ENCODE measurements at places on chromosomes 11 and 22.

DNA sequence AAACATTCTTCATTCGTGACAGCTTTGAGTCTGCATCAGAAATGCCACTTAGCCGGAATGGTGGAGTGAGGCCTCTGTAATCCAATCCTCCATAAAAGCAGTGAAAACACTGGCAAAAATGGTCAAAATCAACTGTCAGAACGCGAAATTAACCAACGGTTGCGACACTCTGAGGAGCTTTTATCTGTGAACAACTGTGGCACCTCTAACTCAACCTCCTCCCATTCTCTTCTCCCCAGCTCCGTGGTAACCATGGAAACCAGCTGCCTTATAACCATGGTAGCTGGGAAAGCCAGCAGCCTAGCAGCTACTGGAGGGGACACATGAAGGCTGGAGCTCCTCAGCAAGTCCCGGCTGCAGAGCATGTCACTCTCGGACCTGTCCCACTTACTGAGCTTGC is 20.3 kb downstream of the AP2A2 start:
- DNase-seq: no peak

- no peak for DNase-seq
Observed at GRCh38 chr22:23801238-23801821, 14.6 kb downstream of the SMARCB1 start.

GRCh38 chr11:103499710-103500340 is 390.6 kb downstream of the DYNC2H1 start:
- DNase-seq: no peak

DNA sequence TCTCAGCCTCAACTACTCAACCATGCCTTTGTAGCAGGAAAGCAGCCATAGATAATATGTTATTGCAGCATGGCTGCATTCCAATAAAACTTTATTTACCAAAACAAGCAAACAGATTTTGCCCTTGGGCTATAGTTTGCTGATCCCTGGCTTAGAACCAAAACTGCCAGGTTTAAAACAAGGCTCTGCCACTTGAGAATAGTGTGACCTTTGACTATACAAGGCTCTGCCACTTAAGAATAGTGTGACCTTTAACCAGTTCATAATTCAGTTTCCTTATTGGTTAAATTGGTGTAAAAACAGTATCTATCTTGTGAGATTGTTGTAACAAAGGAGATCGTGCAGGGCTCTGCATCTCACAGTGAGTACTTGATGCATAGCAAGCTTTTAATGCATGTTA is 217.3 kb upstream of the MTNR1B start:
- no peak for DNase-seq

DNA sequence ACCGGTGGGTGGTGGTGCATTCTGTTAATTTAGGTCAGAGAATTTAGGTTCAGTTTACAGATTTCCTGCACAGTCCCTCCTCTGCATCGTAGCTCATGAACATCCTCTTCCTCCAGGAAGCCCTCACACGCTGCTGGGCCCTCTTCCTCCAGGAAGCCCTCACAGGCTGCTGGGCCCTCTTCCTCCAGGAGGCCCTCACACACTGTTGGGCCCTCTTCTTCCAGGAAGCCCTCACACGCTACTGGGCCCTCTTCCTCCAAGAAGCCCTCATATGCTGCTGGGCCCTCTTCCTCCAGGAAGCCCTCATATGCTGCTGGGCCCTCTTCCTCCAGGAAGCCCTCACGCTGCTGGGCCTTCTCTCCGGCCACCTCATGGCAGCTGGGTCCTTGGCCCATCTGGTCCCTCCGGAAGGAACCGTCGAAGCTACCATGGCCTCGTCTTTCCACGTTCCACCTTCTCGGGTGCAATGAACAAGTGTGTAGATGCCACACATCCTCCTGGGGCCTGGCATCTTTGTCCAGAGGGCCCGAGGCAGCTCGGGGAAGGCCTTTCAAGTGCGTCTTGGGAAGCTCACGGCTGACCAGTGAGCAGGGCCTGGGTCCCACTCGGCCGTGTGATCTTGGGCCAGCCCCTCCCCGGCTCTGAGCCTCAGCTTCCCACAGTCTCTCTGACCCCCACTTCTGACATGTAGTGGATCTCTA is 58.9 kb upstream of the PPARA start:
- DNase-seq: no peak

GRCh38 chr11:97684486-97685439 is 1295.0 kb downstream of the JRKL start:
- no peak for DNase-seq

DNA sequence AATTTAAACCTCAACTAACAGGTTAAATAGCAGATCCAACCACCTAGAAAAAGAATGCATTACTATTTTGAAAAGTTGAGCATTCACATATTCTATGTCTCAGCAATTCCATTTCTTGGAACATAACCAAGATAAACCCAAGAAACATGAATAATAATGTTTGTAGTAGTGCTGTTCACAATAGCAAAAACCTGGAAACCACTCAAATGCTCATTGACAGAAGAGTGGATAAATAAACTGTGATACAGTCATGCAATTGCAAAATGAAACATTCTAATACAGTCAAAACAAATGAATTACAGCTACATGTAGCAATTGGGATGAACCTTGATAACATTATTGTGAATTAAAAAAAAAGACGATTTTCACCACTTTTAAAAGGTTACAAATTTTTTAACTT is 162.8 kb upstream of the TMEM45B start:
- DNase-seq: no peak

DNA sequence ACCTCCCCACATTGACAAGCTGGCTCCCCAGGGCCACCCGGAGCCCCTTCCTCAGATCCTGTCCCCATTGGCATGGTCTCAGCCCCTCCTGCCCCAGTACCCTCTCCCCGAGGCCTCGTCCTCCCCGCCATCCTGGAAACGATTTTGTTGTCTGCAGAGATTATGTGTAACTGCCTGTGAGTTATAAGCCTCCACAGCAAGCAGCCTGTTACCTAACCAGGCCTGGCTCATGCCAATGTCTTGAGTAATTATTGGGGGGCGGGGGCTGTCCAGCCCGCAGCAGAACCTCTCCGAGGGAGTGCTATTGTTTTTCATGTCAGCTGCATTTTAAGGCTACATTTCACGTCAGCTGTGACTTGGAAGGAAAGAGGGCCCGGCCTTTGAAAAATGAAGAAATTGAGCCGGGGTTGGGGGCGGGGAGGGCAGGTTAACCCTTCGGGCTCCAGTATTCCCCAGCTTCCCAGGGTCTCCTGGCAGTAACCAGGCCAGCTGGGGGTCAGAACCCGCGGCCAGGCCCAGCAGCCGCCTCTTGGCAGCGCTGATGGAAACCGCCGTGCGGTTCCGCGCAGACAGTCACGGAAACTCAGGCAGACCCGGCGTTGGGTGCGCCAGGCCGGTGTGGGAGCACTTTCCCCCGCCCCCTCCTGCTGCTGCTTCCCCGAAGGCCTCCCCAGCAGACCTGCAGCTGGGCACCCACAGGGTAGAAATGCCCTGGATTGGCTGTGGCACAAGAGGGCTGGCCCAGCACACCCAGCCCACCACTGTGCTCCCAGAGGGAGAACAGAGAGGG is 59.5 kb downstream of the CDKN1C start:
- no peak for DNase-seq

GRCh38 chr11:111063726-111064517 is 181.6 kb upstream of the POU2AF2 start:
- DNase-seq: no peak

DNA sequence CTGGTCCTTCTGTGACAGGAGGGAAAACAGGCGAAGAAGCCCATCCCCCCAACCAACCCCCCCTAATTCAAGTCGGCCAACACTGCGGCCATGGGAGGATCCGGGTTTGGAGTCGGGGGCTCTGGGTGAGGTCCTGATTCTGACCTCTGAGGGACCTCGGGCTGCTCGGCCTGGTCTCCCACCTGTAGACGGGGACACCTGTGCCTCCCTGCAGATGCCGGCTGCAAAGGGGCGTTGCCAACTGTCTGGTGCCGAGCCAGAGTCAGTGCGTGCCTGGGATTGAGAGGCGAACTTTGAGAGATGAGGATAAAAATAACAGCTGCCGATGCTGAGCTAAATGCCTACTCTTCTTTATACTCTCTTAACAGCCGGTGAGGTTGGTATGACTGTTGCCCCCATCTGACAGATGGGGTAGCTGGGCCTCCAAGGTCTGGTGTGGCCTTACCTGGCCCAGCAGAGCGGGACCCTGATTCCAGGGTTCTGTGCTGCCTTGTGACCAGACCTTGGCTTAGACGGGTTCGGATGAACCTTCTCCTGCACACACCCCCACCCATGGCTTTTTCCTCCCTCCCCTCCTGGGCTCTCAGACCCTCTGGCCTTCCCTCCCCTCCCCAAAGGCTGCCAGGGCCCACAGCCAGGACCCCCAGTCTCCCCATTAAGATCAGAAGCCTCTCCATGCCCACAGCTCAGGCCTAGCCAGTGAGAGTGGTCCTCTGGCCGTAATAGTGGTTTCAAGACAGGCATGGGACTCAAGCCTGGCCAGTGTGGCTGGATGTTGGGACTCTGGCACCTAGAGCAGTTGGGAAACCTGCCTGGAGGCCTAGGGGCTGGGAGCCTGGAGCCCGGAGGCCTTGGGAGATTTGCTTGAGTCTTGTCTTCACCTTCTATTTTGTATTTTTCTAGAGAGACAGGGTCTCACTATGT is 41.7 kb downstream of the KCNJ4 start:
- no peak for DNase-seq

DNA sequence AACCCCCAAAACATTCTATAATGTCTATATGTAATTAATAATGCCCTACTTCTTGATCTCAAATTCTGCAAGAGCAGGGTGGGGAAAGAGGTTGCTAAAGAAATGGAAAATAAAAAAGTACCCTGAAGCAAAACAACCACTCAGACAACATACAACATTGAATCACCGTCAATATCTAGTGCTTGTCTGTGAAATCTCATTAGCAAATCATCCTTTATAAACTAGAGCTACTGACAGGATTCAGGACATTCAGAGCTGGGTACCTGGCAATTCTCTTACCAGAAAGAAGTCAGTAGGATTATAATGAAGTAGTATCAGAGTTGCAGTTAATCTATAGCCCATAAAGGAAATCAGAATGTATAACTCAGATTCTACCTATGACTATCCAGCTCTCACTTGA is 143.2 kb downstream of the CADM1 start:
- no peak for DNase-seq

DNA sequence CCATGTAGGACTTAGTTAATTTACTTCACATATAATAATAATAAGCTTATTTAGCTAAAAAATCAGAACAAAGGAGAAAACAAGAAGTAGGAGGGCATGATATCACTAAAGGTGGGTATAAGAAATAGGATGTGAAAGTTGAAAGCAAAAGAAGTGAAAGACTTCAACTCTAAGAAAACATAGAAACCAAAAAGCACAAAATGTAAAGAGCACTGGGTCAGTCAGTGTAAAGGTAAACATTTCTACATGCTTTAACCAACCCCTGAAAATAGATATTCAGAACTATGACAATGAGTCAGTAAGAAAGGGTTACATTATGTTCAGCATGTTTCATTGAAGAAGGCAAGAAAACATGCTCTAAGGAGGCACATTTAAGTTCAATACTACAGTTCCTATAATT is 298.8 kb downstream of the SWAP70 start:
- no peak for DNase-seq

DNA sequence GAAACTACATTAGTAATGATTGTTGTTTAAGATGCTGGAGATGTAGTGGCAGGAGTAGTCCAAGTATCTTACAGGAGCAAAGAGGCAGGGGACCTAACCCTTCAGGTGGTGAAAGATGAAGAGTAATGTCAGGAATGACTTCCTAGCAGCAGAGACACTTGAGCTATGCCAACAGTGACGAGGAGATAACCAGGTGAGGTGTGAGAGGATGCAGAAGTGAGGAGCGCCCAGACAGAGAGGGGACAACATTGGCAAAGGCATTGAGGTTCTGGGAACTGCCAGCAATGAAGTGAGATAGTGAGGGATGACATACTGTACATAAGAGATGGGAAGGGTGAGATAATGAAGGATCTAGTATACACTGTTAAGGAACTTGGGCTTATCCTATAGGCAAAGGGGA is 95.8 kb downstream of the NCAM1 start:
- DNase-seq: no peak

DNA sequence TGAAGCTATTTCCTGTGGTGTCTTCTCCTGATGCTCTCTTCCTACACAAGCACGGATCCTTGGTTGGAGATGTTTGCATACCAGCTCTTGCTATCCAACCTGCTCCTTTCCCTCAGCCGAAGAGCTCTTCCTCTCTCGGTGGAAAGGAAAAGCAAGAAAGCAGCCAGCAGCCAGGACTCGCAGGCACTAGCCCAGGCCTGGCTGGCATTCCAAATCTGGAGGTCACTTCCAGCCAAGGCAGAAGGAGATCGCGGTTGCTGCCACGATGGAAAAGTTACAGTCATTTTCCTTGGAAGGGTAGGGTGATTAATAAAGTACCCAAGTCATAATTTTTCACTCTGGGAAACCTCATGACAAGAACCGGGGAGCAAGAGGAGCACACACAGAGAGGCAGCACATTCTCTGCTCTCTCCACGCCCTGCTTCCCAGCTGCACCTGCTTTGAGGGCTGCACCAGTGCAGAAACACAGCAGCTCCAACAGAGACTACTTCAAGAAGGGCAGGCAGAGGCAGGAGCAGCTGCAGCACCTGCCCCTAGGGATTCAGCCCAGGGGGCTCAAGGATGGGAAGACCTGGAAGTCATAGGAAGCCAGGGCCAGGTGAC is 399.3 kb downstream of the CADM1 start:
- DNase-seq: no peak

- DNase-seq: no peak
Observed at GRCh38 chr11:27194976-27195375, 154.4 kb downstream of the BBOX1 start.

- no peak for DNase-seq
Observed at GRCh38 chr11:35237860-35238715, 99.1 kb downstream of the CD44 start.

DNA sequence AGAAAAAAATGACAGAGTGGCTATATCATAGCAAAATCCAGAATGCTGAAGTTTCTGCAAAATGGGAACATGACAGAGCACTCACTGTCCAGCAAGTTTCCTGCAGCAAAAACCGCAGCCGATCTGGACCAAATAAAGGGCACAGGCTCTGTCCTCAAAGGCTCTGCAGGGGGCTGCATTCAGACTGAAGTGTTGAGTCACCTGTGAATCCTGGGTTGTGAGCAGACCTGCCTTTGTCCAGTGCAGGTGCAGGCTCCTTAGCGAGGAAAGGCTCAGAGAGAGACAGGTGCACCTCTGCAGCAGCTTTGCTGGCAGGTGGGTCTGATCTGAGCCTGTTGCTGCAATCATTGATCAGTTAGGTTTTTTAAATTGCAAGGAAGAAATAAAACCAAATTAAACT is 29.3 kb upstream of the NFAM1 start:
- DNase-seq: no peak

- DNase-seq: no peak
Observed at GRCh38 chr11:102709201-102709945, 3.8 kb upstream of the MMP27 start.

- DNase-seq: no peak
Observed at GRCh38 chr11:110434952-110435779, 5.4 kb downstream of the FDX1 start.

- DNase-seq: no peak
Observed at GRCh38 chr11:121670805-121671282, 218.1 kb upstream of the SORL1-AS1 start.
